Stimulated activated CD4-positive, alpha-beta T cell treated with anti-CD3 and anti-CD28 coated beads, Interleukin-1b, Interleukin-23, amount 100 ng/mL, for 48 hours (primary cell): ENCODE measurements at places on chromosomes 7 and 10.

- no peak for DNase-seq
These were observed 91.9 kb downstream of the ZNF783 start for GRCh38 chr7:149353739-149354504.

- no peak for DNase-seq
These were observed 437.7 kb downstream of the RPS24 start for GRCh38 chr10:78471326-78471722.

- no peak for DNase-seq
These were observed 18.6 kb downstream of the PPP1R3C start for GRCh38 chr10:91614225-91614624.

DNA sequence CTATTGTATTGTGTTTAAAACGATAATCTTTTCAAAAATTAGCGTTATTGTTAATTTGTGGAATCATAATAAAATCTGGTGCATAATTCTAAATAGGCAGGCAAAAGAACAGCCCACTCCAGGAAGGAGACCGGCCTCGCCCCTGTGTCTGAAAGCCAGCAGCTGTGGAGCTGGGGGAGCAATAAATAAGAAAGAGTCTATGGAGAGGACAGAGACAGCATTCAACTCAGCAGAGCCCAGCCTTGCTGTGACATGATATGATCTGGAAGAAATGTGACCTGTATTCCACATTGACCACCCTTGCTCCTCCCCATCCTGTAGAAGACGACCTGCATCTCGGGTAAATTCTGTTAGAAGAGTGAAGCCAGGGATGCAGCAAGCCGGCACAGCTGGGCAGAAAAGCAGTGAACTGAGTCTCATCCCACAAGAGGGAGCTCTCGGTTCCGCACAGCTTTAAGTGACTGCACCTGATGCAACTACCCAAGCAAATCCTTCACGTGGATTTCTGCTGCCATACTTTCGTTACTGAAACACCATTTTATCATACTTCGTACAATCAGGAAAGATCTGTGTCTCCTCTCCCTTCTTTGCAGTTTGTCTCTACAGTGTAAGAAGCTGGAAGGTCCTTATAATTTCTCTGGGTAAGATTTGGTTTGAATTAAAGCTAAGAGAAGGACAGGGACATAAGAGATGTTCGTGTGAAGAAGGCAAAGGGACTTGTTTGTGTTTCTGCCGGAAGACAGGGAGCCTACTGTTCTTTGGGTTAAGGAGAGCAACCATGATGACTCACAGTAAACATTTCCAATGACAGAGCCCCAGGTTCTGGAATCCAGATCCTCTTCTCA lies 427.1 kb downstream of the GPAM start:
- DNase-seq = peak; percentile 6

GRCh38 chr7:133839121-133839520 lies 288.0 kb upstream of the LRGUK start:
- DNase-seq = no peak

DNA sequence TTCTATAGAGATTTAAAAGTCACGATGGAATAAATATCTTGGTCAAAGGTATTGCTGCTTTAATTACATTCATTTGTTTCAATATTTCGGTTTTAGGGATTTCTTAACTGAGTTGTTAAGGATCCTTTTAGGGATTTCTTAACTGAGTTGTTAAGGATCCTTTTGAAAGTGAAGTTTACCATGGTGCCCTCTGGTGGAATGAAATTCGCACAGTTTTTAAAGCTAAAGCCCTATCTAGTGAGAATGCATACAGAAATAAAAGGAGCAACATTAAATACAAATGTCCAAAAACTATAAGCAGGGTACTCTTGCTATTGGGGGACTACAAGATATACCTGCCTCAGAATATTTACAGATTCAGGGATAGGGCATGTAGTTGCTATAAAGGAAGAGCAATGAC lies 193.7 kb downstream of the RNLS start:
- no peak for DNase-seq

- no peak for DNase-seq
These were observed 30.0 kb upstream of the KDM7A start for GRCh38 chr7:140206616-140207389.

DNA sequence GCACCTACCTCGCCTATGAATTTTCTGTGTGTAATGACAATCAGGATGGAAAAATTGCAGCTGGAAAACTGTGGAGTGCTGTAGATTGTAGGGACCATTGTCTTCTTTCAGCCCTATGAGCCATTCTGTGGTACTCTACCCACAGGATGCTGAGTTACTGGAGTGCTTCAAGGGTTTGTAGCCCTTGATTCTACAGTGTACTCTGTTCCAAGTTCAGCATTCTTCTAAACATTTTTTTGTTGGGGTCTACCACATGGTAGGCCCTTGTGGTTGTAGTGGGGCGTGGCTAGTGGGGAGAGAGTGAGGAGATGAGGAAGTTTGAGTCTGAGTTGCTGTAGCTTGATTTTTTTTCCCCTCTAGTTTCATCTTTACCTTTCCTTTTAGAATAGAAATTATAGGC lies 33.5 kb downstream of the REEP3 start:
- no peak for DNase-seq

GRCh38 chr10:11699550-11700097 lies 42.6 kb upstream of the ECHDC3 start:
- no peak for DNase-seq

GRCh38 chr10:130750441-130750840 lies 561.1 kb downstream of the TCERG1L start:
- no peak for DNase-seq

DNA sequence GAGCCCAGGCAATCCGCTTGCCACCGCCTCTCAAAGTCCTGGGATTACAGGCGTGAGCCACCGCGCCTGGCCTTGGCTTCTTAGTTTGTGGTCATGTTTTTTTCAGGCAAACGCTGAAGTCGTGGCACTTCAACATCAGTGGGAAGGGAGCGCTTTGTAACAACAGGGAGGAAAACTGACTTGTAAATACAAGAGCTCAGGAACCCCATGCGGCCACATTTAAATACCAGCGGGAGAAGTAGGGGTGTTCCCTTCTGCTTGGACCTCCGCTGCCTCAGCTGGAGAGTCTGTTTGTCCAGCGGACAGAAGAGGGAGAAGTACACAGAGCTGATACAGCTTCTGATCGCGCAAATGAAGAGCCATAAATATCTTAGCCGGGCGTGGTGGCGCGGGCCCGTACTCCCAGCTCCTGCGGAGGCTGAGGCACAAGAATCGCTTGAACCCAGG lies 108.7 kb upstream of the KMT2C start:
- DNase-seq = no peak

- peak; percentile 65 for DNase-seq
These were observed 84.0 kb upstream of the TMEM248 start for GRCh38 chr7:66837007-66837406.

DNA sequence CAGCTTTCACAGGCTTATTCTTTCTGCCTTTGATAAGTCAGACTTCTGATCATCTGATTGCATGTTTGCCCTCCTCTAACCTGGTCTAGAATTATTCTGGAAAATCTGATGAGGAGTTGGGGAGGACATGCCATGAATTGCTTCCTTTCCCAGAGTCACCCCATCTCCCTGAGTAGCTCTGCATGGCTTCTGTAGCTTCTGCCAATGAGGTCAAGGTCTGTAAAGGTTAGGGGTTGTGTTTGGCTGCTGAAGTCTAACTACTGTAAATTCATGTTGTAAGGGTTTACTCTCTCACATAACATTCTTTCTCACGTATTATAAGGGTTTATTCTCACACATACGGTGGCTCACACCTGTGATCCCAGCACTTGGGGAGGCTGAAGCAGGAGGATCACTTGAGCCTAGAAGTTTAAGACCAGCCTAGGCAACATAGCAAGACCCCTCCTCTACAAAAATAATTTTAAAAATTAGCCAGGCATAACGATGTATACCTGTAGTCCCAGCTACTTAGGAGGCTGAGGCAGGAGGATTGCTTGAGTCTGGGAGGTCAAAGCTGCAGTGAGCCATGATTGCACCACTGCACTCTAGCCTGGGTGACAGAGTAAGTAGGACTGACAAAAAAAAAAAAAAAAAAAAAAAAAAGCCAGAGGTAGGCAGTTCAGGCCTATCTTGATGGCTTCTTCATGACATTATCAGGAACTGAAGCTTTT lies 10.7 kb downstream of the GSTO2 start:
- no peak for DNase-seq

DNA sequence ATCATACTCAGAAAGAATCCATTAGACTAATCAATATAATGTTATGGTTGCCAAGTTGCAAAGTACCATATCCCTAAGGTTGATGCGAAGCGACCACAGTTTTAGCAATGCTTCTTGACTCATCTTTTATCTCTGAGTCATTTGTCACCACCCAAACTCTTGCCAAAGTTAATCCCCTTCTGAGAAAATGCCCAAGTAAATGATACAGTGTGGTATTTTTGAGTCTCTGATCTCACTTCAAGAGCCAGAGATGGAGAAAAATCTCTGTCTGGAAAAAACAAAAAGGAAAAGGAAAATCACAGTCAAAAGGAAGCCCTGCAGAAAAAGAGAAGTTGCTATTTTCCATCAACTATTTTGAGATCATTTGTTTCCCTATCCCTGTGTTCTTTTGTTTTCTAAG lies 26.7 kb upstream of the OTUD1 start:
- peak; percentile 23 for DNase-seq

- no peak for DNase-seq
These were observed 143.5 kb downstream of the TFPI2 start for GRCh38 chr7:93747019-93747418.

DNA sequence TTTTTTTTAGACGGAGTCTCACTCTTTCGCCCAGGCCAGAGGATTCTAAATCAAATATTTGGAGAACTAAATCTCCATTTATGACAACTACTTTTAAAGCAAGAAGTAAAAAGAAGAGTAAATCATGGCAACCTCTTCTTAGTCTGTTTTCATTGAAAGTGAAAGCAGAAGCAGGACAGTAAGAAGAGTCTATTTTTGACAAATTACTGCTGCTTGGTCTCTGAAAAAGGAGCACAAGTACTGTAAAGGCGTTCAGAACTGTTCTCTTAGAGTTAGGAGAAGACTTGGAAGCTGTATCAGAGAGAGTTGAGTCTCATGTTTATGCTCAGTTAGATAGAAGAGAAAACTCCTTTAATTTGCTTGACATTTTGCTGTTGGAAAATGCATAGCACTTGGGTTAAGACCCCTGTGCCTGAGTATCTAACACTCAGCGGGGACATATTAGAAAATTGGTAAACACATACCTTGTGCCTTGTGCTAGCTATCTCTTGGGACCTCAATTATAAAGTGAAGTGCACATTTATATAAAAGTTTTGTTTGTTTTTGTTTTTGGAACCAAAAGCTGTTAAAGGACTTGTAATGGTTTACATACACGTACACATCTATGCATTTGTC lies 433.0 kb downstream of the ANKRD7 start:
- no peak for DNase-seq

- no peak for DNase-seq
These were observed 39.6 kb upstream of the HSPB1 start for GRCh38 chr7:76262683-76263402.

- no peak for DNase-seq
These were observed 442.9 kb downstream of the AUTS2 start for GRCh38 chr7:70040970-70041766.

GRCh38 chr10:27744802-27745731 lies 552 bp downstream of the MKX start:
- peak; percentile 4 for DNase-seq

GRCh38 chr7:119377861-119378260 lies 895.1 kb upstream of the KCND2 start:
- no peak for DNase-seq

- no peak for DNase-seq
These were observed 133.3 kb downstream of the CCDC3 start for GRCh38 chr10:12868229-12868628.

DNA sequence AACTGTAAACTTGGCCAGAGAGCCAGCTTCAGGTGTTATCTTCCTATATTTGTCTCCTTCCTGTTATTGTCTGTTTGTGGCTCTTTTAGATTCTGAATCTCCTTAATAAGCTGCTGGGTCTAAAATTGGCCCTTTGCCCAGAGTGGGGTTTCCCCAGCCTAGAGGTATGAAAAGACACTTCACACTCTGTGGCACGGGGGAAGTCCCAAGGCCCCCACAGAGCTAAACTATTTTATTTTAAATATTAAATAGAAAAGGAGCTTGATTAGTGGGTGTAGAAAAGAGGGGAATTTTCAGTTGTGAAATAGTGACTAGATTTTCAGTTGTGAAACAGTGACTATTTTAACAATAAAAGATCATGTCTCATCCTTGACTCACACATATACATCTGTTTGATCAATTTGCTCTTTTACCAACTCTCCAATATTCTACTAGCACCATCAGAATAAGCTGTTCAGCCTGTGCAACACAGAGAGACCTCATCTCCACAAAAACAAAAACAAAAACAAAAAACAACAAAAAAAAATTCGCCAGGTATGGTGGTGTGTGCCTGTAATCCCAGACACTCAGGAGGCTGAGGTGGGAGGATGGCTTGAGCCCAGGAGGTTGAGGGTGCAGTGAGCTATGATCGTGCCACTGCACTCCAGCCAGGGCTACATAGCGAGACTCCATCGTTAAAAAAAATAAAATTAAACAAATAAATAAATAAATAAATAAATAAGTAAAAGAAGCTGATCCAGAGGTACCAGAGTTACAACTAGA lies 24.9 kb upstream of the ADO start:
- DNase-seq = peak; percentile 88

- no peak for DNase-seq
These were observed 104.5 kb upstream of the CABCOCO1 start for GRCh38 chr10:61558188-61558587.

DNA sequence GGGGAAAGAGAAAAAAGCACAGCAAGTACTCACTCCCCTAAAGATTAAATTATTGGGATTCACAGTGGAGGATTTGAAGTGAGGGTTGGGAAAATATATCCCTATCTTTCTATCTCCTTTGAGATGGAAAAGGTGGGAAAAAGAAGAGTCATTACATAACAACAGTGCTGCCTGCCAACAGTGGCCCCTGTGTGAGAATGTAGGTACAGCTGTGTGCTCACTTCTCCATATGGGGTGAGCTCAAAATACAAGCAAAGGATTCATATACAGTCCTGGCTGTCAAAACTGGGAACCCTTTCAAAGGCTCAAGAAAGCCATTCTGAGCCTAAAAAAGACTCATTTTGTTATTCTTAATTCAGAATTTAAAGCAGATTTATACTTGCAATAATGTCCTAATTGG lies 458.5 kb downstream of the GPAM start:
- no peak for DNase-seq

DNA sequence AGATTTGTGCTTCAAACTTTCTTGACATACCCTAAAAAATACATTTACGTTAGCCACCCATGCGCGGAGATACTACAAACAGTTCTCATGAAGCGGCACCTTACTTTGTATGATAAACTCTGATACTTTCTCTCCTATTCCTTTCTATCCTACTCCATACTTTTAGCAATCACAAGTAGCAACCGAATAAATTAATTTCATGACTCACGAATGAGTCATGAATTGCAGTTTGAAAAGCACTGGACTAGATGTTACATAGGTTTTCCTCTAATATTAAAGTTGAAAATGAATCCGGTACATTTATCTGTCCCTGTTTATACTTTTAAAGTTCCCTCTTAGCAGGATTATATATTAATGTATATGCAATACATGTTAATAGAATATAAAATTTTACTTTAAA lies 67.6 kb downstream of the CUBN start:
- DNase-seq = no peak

DNA sequence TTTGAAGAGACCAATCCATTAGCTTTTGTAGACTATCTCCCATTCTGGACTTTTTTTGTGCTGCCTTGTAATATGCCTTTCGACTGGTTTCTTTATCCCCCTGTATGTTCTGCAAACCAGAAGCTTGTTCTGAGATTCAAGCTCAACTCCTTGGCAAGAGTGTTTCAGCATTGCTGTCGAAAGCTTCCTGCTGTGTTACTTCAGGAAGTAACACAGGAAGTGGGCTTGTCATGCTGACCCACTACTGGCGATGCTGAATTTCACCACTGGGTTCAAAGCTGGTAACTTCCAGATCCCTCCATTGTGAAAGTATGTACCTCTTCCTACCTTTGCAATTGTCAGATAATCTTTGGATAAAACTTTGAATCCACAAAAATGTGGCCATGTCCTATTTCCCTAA lies 57.9 kb upstream of the INSYN2A start:
- no peak for DNase-seq
